ENCODE measurements at places on chromosomes 12 and 14. TPM values are rescaled to one million over a fixed set of nuclear protein-coding genes. Genes with fewer than 3 reads are reported as not detected.

DNA sequence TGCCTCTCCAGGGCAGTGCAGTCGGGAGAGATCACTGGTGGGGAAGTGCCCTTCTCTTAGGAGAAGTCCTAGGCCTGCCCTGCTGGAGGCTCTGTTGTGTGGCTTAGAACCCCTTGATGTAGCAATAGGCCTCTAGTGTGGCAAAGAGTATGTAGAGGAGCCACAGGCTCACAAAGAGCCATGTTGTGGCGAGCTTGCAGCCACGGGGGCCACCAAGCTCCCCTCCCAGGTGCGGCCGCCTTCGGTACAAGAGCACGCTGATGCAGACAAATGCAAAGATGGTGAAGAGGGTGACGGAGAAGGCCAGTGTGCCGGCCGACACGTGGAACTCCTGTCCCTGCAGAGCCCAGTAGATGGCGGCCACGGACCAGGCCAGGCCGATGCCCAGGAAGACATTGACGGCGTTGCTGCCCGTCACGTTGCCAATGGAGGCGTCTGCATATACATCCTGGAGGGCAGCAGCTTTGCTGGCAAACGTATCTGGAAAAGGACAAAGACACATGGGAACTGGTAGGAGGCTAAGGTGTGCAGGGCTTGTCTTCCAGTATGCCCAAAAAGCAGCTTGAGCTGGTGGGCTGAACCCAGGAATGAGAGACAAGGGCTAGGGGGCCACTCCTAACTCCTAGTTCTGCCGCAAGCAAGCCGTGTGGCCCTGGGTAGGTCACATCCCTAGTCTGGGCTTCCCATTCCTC lies 142.8 kb downstream of the SLC8A3 start:
- H3K27me3 ChIP-seq, result peaks cover 29% of the 10 kb centered on the region
- no peaks in the 10 kb centered on the region for H3K4me1 ChIP-seq
- no peak overlapping the region for H3K27ac ChIP-seq

- H3K4me3 ChIP-seq, result no peak overlapping the region
- H3K36me3 ChIP-seq, result no peaks in the 10 kb centered on the region
- H3K4me1 ChIP-seq, result no peaks in the 10 kb centered on the region
- no peak for DNase-seq
- H3K27me3 ChIP-seq, result peaks cover 7% of the 10 kb centered on the region
- no peak overlapping the region for H3K27ac ChIP-seq
Measured at GRCh38 chr14:55780156-55780946, 200.3 kb downstream of the KTN1 start.

GRCh38 chr14:81252278-81252677 lies 31.5 kb upstream of the GTF2A1 start:
- peaks cover 8% of the 10 kb centered on the region for H3K27me3 ChIP-seq
- no peaks in the 10 kb centered on the region for H3K36me3 ChIP-seq
- H3K27ac ChIP-seq, result no peak overlapping the region
- DNase-seq, result no peak

DNA sequence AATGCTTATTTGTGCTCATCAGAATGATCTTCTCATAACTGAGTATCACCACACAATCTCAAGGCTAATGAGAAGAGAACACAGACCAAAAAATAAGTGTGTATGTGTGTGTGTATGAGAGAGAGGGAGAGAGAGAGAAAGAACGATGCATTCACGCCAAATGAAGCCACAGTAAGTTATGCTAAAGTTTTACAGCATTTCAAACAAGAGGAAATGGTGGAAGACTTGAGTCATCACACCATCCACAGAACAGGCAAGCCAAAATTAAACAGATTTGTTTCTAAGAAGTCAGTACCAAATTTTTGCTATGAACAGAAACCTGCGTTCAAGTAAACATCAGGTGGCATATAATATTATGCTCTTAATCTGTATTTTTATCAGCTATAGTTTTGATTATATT lies 141.2 kb downstream of the MED13L start:
- H3K4me1 ChIP-seq, result peaks cover 55% of the 10 kb centered on the region
- peak overlapping the region; percentile 2 for H3K27ac ChIP-seq
- no peaks in the 10 kb centered on the region for H3K27me3 ChIP-seq
- no peak for DNase-seq

DNA sequence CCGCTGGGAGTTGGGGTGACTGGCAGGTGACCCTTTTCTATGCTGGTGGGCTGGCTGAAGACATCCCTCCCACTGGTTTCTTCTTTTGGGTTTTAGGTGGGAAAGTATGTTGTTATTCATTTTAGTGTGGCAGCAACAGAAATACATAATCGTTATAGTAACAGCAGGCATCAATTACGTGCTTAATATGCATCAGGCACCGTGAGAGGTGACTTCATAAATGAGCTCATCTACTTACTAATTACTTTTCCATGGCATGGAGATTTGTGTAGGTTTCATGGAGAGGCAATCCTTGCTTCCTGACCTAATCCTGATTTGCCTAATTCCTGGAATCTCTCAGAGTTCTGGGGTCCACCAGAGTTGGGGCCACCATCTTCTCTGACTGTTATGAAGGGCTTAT lies 13.4 kb upstream of the CELA1 start:
- DNase-seq, result no peak
- H3K27me3 ChIP-seq, result no peaks in the 10 kb centered on the region
- peaks cover 65% of the 10 kb centered on the region for H3K4me1 ChIP-seq
- H3K36me3 ChIP-seq, result peaks cover 25% of the 10 kb centered on the region
- H3K4me3 ChIP-seq, result no peak overlapping the region

The IRAK3 gene
- polyA plus RNA-seq, result not detected

The ABCD2 gene
- polyA plus RNA-seq, result 0.64 TPM

GRCh38 chr12:56884421-56884820 lies 49.8 kb downstream of the SDR9C7 start:
- no peak overlapping the region for H3K4me3 ChIP-seq
- DNase-seq, result no peak

The SERPINA5 gene
- polyA plus RNA-seq, result not detected

DNA sequence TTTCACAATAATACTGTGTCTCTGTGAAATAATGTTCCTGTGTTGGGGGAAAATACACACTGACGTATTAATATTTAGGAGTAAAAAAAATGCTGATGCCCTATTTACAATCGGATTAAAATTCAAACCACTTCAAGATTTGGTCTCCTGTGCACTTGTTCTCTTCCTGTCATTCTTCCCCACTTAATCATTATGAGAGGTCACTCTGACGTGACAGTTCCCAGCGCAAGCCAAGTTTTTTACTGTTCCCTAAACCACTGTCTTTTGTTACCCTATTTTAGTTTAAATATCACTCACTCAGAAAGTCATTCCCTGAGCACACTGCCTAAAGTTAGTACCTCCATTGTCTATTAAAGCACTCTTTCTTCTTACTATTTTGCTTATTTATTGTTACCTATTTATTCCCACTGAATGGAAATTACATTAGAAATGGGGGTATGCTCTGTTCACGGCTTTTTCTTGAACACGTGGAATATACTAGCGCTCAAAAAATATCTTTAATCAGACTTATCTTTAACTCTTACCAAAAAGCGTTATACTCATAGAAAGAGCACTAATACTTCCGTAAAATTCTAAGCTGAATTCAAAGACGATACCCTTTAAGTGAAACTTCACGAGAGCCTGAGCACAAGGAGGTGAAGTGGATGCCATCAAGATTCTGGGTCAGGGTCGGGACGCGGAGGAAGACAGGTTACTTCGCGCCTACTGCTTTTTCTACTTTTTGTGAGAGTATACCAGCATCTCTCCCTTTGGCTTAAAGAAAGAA lies 670 bp upstream of the PSMA3 start:
- H3K4me1 ChIP-seq, result peaks cover 32% of the 10 kb centered on the region
- H3K27me3 ChIP-seq, result peaks cover 4% of the 10 kb centered on the region
- no peak for DNase-seq
- H3K4me3 ChIP-seq, result peak overlapping the region; percentile 99
- H3K27ac ChIP-seq, result peak overlapping the region; percentile 92
- H3K36me3 ChIP-seq, result no peaks in the 10 kb centered on the region

DNA sequence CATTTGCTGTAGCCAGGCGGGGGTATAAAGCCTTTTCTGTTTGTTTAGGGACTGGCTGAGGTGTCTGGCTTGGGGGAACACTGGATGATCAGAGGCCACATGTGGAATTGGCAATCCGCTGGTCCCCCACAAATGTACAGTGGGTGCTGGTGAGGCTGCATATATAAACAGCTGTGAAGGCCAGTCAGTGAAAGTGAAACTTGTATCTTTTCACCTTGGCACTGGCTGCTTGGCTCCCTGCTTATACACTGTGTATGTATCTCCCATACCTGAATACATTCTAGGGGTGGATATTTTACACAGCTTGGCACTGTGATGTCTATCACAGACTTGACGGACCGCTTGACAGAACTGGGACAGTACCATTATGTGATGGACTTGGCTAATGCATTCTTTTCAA lies 246.8 kb upstream of the AVPR1A start:
- no peak overlapping the region for H3K4me3 ChIP-seq
- H3K4me1 ChIP-seq, result no peaks in the 10 kb centered on the region
- DNase-seq, result no peak
- no peaks in the 10 kb centered on the region for H3K27me3 ChIP-seq
- no peaks in the 10 kb centered on the region for H3K36me3 ChIP-seq
